Amygdala (tissue), 56 donors: ENCODE measurements at places on chromosomes 3 and 15.

DNA sequence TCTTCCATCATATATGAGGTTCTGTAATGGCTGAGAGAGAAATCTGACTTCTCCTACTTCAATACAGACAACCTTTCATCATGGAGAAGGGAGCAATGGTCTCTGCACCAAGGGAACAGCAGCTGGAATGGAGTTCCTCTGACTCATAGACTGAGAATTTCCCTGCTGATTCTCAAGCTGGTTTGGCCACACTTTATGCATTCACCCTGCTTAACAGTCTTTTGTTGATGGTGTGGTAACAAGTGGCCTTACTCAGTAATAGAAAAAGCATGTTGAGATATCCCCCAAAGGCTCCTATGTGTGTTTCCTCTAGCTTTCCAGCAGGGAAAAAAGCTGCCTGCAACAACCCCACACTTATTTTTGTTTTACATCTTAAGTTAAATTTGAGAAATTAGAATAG lies 138.1 kb downstream of the GREM1 start:
- DNase-seq = no peak

- no peak for DNase-seq
Measured at GRCh38 chr3:66023229-66023628, 15.5 kb downstream of the MAGI1 start.

DNA sequence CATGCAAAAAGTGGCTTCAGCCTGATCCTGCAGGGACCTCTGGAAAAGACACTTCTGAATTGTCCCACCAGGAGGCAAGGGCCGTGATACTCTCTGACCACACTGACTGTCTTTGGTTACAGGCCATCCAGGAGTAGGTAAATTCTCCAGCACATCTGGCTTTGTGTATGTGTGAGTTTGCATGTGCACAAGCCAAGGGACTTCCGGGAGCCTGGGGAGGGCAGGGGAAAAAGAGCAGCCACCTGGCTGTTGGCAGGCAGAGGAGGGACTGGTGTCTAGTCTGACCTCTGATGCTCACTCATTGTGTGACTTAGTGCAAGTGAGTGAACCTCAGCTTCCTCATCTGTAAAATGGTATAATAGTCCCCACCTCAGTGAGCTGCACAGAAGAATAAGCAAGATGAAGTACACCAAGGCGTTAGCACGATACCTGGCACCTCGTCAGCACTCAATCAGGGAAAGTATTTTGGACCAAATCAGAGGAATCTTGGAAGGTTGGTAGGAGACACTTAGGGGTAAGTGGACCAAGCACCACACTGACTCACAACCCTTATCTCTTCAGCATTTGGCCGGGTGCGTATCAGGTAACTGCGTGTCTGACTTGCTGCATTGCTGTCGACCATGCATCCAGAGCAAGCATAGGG lies 19.1 kb downstream of the KLHL6 start:
- DNase-seq = no peak

DNA sequence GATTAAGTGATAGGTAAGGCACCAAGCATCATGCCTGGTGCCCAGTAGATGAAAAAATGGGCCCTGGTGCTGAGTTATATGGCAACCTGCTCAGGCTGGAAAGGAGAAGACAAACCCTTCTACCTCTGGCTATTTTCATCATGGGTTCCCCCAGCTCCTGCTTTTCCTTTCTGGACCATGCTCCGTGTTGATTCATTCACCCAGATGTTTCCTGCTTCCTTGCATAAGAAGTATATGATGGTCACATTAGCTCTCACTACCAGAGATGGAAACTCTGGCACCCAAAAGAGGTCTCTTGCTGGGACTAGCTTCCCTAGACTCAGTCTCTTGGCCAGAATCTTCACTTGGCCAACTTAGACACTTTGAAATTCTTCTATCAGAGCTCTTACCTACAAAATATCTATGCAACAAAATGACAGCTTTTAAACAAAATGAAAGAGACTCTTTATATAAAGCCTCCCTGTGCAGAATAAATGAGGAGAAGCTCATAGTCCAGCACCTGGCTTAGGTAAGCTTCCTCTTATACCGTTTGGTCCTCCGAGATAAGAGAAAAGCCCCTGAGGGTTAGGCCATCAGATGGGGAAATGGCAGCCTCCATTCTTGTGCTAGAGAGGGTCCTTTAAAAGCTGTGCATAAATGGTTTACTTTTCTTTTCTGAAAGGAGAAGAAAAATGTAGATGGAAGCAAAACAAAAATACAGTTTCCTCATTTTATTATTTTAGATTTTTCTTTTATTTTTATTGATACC lies 46.8 kb upstream of the MCF2L2 start:
- no peak for DNase-seq

DNA sequence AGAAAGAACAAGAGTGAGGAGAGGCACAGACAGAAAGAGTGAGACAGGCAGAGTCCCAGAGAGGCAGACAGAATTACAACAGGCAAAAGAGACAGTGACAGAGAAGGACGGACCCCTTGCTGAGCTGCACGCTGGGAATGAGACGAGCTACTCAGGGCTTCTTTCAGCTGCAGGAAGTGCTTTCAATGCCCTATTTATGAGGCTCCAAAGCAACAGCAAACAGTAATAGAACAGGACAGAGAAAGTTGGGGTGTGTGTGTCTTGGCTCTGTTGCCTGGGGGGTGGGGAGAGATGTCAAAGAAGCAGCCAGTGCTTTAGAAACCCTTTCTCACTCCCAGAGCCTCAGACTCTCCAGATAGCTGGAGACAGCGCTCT lies 502 bp upstream of the TIMP4 start:
- DNase-seq = no peak
